ENCODE measurements at places on chromosomes 6 and 20.

DNA sequence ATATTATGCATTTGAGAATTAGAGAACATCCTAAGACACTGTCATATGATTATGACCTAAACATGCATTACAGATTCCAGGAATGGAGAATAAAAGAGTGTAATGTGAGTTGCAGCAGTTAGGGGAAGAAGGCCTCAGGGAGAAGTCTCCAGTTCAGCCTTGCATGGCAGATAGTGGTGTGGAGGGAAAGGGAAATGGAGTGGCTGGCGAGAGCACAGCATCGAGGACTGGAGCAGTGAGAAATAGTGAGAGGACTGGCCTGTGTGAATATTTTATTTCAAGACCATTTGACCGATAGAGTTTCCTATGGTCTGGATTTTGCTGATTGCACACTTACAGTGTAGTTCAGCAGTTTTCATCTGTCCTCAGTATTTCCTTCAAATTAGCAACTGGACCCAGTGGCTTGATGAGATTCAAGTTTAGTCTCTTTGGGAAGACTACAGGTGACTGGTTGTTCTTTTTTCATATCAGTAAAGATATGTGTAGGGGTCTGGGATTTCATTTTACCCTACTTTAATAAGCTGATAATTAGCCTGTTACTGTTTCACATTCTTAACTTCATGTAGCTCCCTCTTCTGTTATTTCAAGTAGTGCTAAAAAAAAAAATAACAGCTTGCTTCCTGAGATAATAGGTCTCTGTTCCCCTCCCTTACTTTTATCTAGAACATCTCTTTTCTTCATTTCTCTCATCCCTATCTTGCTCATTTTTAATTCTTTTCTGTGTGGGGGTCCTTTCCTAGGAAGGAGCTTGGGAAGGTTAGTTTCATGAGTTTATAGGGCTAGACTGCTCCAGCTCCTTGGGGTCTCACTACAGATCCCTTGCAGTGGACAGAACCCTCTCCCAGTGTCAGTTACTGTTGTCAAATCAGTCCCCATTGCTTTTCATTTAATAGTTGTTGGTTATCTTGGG, 27.9 kb downstream of the BLTP3A start:
- no peak for DNase-seq

DNA sequence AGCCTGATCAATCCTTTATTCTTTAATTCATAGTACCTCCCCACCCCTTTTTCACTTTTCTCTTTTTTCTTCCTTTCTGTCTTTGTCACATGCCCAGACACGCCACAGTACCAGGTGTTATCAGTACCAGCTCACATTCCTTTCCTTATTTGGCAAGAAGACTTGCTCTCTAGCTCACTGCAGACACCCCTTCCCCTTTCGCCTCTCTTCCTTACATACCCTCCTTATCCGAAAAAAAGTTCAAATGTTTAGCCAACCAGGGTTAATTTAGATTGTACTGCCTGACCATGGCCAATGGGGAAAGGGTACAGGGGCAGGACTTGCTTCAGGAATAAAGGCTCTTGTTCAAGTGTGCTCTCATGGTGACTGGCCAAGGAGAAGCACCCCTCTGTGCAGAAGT, 9.3 kb upstream of the SIRPB2 start:
- DNase-seq: no peak

DNA sequence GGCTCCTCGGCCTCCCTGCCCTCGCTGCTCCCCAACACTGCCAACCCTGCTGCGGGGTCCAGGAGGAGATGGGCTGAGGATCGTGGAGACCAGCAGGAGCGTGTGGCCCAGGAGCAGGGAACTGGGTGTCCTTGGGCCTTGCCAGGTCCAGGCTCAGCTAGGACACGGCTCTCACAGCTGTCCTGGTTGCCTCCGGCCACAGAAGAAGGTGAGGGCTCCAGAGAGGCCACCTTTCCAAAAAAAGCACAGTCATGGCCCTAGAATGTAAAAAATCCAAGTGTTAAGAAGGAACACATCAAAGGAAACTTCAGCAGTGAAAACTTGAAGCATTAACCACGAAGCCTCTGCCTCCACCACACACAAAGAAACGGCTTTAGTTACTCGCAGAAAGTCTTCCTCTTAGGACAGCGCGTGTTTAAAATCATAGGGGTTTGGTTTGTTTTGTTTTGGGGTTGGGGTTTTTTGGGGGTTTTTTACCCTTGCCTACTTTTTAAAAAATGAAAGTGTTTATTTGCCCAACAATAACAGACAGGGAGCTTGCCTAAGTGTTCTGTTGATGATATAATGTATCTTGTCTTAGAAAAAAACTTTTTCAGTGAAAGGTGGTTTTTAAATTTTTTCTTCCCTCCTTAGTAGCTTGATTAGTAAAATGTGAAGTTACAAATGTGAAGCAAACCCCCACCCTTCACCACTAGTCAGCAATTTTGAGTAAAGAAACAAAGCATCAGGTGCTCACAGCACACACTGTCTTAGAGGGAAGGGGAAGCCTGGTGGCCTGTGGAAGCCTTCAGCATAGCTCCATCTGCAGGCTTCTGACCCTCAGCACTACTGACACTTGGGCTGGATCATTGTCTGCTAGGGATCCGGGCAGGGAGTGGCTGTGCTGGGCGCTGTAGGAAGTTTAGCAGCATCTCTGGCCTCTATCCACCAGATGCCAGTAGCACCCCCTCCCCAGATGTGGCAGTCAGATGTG, 60.0 kb downstream of the PTPN1 start:
- no peak for DNase-seq

DNA sequence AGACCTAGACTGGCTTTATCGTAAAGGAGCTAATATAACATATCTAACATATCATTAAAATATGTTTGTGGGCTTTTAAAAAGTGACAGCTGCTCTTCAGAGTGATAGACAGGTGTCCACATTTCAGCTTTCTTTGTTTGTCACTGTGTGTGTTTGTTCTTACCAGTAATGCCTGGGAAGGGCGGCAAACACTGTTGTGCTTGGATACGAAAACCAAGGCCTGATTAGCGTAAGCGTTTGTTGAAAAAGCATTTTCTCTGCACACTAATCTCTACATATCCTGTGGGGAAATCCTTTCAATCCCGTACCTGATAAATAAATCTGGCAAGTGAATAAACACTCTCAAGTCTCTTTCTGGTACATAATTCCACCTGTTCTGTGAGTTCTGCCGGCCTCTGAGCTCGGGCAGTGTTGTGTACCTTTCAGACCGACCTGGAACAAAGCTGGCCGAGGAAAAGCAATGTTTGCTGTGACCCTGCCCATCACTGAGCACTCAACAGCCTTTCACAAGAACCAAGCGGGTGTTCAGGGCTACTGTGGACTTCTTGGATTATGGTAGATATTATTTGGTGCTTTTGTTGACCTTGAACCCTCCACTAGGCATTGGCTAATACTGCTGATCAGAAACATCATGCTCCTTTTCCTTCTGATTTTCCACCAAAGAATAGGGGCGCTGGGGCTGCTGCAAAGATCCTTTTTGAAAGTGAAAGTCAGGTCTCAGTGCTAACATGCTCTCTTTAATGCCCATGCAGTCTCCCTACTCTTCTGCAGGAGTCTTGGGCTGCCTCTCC, 100.4 kb downstream of the CD83 start:
- no peak for DNase-seq

DNA sequence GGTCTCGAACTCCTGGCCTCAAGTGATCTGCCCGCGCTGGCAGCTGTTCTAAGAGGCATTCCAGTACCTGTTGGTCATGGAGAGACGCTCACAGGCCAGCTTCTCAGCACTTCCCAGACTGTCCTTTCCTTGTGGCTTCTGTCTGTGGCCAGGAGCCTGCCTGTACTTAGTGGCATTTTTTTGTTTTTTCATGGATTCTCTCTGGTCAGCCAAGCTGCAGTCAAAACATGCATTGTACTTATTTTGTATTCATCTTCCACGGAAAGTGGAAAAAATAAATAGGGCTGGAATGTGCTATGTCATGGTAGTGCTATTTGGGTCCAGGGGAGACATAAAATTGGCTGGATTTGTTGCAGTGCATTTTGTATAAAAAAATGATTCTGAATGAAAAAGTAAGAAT, 29.1 kb downstream of the ZDHHC14 start:
- DNase-seq: no peak

GRCh38 chr6:169087443-169088041, 166.1 kb downstream of the THBS2 start:
- no peak for DNase-seq

DNA sequence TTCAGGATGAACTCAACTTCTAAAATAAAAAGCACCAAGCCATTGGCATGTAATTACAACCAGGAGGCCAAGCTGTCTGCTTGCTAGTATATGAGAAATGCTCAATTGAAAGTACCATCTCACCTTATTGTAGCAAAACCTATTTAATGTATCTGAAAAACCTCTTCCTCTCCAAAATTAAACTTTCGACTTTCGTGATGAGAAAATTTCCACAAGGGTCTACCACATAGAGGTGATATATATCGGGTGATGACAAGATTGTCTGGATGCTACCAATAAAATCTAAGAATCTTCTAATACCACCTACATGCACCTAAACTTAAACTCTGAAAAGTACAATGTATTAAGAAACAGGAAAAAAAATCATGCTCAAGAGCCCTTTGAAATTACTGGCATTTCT, 74.2 kb downstream of the ATXN1 start:
- no peak for DNase-seq

DNA sequence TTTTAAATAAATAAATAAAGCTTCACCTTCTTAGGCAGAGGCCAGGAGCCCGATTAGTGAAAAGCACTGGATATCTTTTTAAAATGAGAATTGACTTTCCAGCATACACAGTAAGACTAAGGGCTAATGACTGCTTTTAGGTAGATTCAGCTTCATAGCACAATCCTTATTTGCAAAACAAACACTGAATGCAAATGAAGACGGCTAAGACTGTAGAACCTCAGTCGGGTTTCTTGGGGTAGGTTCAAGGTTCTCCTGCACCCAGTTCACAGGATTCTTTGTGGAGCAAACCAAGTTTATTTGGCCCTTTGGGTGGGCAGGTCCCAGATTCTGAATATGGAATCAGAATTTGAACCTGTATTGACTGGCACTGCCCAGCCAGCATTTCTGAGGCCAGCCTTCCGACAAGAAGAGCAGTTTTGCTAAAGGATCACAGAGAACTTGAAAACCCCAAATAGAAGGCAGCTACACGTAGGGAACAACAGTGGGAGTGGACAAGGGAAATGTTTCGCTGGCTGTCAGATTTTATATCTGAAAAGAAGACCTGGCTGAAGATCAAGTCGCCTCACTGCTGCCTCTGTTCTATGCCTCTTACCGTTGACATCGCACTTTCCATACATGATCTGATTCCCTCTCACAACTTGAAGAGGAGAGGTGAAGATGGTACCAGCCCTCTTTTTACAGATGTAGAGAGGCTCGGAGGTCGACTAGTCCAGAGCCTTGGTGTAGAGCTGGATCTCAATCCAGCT, 8.2 kb downstream of the TRERF1 start:
- DNase-seq: no peak

DNA sequence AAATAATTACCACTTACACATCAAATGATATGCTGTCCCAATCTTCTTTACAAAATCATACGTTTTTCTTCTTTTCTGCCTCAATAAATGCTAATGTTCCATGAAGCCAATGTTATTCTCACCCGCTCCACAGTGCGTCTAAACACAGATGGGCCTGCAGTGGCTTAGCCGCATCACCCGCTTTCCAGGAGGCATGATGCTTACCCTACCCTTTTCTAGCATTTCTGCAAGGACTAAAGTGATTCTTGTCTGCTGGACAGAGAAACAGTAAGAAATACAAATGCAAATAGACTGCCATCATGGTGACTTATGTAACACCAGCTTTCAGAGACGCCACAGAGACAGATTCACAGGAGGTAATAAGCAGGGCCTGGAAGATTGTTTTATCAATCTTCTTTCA, 104.4 kb downstream of the RNASET2 start:
- no peak for DNase-seq

DNA sequence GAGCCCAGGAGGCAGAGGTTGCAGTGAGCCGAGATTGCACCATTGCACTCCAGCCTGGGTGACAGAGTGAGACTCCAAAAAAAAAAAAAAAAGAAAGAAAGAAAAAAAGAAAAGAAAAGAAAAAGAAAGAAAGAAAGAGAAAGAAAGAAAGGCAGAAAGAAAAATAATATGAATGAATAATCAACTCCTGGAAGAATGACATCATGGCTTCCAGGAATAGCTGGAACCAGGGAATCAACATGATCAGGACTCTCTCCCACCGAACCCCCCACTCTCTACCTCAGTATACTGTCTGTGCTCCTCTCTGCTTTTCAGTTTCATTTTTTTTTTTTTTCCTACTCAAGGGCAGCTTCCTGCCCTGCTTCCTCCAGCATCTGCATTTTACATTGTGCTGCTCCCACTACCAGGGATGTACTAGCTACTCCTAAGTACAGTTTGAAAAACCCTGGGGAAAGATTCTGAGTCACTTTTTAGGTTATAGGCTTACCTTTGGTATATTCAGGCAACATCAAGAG, 19.7 kb upstream of the MTCL3 start:
- DNase-seq: no peak

GRCh38 chr6:156189195-156189594, 588.0 kb upstream of the ARID1B start:
- DNase-seq: no peak

- no peak for DNase-seq
Observed at GRCh38 chr20:53652859-53653517, 59.3 kb upstream of the ZNF217 start.

DNA sequence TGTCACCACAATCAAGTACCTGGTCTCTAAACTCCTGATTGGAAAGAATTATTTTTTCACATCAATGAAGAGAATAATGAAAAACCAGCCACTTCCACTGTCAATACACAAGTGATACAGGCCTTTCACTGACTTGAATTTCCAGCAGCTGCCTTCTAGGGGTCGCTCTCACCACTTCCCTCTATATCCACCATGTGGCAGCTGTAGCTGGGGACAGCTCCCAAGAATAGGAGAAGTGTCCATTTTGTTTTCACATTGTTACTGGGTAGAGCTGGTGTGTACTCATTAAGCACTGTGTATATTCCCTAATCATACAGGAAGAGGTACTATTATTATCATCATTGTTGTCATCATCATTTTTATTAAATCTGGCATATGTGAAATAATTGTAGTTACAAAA, 438.4 kb upstream of the SPTLC3 start:
- DNase-seq: no peak

DNA sequence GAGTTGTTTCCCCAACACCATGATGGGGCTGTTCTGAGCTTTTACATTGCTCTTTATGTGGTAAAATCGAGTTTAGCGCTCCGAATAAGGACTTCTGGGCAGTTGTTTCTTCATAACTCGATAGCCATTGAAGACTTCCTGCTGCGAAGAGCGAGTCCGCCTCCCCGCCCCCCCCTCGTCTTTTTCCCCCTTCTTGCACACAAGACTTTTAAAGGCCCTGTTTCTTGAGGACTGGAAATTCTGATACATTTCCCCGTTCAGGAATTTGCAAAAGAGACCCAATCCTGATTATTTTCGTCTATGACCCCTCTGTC, 1.5 kb upstream of the CITED2 start:
- DNase-seq: no peak

DNA sequence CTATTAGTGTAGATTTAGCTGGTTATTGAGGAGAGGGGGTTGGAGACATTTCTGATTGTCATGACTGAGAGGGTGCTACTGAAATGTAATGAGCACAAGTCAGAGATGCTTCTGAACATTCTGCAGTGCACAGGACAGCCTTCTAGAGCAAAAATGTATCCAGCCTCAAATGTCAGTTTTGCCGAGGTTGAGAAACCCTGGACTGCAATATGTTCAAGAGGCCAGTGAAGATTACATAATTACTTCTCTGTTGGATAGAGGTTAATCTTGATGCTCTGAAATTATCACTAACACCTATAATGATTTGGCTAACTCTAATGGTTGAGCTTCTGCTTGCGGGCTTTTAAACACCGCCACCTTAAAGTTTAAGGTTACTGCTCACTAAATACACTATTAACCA, 3.4 kb upstream of the DUSP22 start:
- no peak for DNase-seq

- no peak for DNase-seq
Observed at GRCh38 chr6:139648430-139649000, 274.1 kb upstream of the CITED2 start.

- DNase-seq: peak; percentile 8
Observed at GRCh38 chr6:119110601-119111548, 32.4 kb upstream of the FAM184A start.
